ENCODE measurements at places on chromosomes 1 and 21.

DNA sequence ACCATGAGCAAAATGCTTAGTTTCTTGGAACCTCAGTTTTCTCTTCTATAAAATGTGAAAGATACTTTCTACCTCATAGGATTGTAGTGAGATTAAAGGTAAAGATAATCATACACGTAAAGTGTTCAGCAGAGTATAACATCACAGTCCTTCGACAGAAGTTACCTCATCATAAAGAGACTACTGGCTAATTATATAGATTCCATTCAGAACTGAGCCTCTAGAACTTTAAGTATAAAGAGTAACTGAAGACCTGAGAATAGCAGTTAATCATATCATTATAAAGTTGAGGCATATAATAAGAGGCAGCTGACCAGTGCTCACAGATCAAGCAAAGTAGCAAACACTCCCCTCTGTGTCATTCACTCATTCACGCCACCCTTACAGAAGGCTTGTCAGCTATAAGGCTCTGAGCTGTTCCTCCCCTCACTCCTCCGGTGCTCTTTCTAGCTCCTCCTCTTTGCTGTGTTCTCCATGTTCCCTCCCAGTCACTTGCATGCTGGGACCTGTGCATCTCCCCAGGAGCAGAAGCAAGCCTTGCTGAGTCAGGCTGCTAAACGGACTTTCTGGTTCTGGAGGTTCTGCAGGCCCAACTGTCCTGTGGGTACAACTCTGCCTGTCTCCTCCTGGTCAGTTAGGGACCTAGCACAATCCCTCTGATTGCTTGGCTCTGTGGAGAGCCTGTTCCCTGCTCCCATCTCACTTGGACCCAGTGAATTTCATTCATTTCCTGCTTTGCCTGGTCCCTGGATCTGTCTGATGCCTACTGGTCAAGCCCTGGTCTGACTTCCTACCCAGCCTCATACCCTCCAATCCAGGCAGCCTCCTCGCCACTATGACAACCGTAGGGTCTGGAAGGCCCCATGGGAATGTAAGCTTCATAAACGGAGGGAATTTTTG, 28.3 kb upstream of the LY9 start:
- DNase-seq = no peak

DNA sequence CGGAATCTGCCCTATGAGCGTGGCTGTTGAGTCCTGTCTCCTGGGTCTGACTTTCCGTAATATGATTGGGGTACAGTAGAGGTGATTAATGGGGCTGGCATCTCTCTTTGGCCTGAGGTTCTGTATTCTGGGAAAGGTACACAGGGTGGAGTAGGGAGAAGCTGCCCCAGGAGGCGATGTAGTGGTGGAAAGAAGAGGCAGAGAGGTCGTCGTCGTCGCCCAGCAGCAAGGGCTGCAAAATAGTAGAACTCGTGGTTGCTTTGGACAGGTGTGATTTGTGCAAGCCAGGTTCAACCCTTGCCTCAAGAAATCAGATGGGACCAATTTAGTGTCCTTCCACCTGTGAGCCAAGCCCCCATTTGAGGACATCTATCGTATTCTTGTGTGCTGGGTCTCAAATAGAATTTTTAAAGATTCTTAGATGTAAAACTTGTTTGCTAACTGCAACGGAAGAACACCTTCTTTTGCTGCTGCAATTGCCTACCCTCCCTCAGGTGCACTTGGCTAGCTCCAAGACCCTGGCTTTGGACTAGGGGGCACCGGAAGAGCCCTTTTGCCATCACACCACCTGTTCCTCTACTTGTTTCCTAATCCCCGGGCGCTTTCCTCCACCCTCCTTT, 1.3 kb upstream of the HMGN2 start:
- DNase-seq = no peak

- no peak for DNase-seq
Observed at GRCh38 chr1:173293756-173294155, 86.6 kb upstream of the TNFSF4 start.

GRCh38 chr1:64733581-64734286, 11.1 kb upstream of the RAVER2 start:
- DNase-seq = no peak

GRCh38 chr1:167767761-167768160, 46.0 kb downstream of the MPZL1 start:
- DNase-seq = no peak
